ENCODE measurements at places on chromosomes 16 and 17. TPM values are rescaled to one million over a fixed set of nuclear protein-coding genes. Genes with fewer than 3 reads are reported as not detected.
A peak's percentile ranks its signal among the peaks of the same experiment; 100 is the strongest.

Gene UTS2R
- polyA plus RNA-seq: 1.0 TPM

- no peak for DNase-seq
Observed at GRCh38 chr17:46063241-46063640, 64.2 kb downstream of the STH start.

DNA sequence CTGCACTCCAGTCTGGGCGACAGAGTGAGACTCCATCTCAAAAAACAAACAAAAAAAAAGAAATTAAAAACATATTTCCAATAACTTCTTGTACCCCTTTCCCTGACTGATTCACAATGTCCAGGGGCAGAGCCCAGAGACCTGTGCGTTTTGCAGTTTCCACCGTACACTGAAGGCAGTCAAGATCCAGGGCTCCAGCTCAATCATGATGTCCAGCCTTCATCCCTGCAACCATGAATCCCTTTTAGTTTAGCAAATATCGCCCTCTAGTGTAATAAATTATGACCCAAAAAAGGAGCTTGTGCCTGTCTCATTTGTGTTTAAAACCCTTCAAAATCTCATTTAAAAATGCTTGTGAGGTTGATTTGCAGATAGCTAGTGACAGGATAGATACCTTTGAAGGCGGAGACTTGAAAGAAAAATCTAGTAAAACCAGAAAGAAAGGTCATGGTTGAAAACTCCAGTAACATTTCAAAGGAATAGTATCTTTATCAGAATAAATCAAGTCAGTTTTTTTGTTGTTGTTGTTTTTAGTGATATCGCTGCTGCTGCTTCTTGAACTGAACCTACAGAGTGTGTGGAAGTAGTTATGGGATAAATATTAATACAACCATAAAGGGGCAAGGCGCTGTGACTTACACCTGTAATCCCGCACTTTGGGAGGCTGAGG is 3.7 kb upstream of the ERN1 start:
- DNase-seq: no peak

DNA sequence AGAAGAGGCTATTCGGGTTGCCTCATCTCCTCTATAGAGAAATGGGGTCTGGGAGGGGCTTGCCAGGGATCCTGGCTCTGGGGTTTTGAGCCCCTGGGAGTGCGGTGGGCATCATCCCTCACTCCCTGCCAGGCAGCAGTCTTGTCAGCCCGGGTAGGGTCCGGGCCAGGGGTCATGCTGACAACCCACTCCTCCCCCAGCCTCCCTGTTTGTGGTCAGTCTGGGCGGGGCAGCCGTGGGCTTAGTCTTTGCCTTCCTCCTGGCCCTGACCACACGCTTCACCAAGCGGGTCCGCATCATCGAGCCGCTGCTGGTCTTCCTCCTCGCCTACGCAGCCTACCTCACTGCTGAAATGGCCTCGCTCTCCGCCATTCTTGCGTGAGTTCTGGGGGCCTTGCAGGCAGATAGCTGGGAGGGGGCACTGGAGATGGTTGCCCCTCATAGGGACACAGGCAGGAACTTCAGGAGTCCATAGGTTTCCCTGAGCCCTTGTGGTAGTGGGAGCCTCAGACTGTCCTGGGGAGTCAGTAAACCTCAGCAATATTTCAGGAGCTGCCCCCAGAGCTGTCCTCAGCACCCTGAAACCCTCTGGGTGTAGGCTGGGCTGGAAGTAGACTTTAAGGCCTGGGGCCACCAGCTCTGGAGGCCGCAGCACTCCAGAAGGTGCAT is 6.9 kb downstream of the SLC9A5 start:
- peak; percentile 4 for DNase-seq

Data from right cardiac atrium (tissue), 5 donors.